ENCODE measurements at places on chromosomes 16 and 17. TPM values are rescaled to one million over a fixed set of nuclear protein-coding genes. Genes with fewer than 3 reads are reported as not detected.

DNA sequence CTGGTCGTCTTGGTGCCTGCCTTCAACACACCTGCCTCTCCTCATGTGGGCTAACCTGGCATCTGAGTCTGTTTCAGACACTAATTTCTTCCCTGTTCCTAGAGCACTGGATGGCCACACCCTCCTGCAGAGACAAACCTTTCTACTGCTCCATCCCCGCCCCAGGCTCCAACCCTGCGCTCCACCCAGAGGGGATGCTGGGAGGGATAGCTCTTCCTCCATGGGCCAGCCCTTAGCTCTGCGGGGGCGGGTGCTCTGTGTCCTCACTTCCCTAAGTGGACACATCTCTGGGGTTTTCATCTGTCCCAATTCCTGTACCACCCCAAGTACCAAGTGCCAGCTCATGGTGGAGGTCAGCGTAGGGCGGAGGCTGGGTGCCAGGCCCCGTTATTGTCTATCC, 11.0 kb upstream of the CRISPLD2 start:
- DNase-seq = no peak

The ASGR1 gene
- 8.0 TPM for total RNA-seq

DNA sequence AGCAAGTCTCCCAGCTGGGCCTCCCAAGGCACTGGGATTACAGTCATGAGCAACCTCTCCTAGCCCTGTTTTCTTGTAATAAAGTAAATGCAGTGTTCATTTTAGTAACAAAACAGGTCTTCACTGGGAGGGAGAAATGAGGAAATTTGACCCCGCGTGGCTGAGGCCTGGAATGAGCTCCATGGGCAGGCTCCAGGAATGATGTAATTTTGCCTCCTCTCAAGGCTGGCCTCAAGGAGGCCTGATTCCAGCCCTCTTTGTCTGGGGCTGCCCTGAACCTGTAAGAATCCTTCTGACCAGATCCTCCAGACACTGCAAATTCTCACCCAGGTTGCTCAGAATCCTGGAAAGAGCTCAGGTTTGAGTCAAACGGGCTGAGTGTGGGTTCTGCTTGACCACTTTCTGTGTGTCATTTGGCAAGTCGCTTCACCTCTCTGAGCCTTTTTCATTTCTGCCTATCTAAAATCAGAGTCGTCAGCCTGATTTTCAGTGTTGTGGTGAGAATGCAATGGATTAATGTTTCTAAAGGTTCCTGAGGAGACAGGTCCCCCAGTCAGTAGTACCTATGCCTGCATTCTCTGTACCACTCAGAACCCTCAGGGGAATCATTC, 57.1 kb downstream of the RAB11FIP4 start:
- no peak for DNase-seq

GRCh38 chr17:46878055-46878454, 26.7 kb downstream of the WNT9B start:
- DNase-seq = no peak

DNA sequence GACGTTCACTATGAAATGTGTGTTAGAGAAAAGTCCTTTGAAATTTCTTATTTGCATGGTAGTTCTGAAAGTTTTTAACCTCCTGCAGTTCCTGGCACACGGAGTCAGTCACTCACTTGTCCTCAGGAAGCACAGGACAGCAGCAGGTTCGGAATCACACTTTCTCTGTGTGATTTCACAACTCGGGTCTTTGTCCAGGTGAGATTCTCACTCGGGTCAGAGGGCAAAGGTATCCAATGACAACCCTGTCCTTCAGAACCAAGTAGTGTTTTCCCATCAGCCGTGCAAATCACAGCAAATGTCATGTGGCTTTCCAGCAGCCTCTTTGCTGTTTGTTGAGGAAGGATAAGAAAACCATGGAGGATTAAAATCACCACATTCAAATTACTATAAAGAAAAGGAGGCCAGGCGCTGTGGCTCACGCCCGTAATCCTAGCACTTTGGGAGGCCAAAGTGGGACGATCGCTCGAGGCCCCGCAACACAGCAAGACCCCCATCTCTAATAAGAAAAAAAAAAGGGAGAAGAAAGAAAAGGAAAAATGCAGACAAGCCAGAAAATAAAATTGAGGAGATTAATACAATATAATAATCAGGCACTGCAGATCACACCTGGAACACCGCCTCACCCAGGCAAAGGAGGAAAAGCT, 22.0 kb downstream of the ADCY9 start:
- no peak for DNase-seq

The CRISPLD2 gene
- 0.32 TPM for total RNA-seq

The ACSM5 gene
- not detected for total RNA-seq

GRCh38 chr17:44334727-44335126, 10.1 kb upstream of the SLC25A39 start:
- no peak for DNase-seq

The CD300H gene
- total RNA-seq = not detected

DNA sequence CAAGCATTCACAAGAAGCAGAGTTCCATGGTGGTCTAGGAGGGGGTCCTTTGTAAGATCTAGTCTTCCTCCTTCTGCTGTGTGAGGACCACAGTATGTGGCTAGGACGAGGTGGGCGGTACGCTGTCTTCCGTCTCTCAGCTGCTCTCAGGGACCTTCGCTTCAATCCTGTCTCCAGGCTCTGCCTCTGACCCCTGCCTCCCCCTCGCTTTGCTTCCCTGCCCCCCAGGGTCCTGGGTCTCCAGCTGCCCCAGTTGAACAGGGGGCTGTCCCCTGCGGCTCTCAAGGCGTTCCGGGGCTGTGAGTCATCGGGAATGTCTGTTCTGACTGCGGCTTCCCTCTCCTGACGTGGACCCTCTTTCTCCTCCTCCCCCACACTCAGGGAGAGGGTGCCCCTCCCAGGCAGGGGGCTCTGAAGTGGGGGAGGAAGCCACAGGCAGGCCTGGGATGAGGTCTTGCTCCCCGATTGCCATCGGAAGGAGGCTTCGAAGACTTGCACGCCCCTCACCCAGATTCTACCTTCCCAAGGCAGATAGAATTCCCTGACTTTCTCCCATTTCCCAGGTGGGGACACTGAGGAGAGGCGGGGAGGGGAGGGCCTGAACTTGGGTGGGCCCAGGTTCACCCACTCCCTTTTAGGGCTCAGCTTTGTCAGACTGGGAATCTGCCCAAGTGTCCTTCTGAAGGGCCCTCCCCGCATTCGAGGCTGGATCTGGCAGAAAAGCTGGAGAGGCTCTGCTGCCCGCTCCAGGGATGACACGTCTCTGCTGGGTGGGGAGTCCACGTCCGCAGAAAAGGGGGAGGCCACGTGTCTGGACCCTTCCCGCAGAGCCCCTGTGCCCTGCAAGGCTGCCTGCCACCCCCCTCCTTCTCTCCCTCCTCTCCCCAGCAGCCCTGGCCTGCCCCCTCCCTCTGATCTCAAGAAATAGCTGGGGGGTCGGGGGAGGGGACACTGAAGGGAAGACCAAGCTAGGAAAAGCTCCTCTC, 9.1 kb upstream of the COL1A1 start:
- DNase-seq = peak; percentile 80

DNA sequence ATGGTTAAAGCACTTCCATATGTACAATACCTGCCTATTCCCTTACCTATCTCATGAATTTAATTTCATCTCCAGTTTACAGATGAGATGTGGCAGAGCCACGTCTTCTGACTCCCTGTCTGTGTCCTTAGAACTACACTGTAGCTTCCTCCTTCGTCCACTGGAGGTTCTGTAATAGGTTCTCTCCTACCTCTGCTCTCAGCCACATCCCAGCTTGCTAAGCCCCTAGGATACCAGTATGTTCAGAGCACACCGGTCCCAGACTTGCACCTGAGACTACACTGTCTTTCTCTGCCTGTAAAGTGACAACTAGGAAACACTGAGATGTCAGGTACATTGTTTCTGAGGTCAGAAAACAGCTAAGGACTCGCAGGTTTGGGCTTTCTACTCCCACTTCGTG, 3.8 kb upstream of the RASL10B start:
- DNase-seq = no peak

DNA sequence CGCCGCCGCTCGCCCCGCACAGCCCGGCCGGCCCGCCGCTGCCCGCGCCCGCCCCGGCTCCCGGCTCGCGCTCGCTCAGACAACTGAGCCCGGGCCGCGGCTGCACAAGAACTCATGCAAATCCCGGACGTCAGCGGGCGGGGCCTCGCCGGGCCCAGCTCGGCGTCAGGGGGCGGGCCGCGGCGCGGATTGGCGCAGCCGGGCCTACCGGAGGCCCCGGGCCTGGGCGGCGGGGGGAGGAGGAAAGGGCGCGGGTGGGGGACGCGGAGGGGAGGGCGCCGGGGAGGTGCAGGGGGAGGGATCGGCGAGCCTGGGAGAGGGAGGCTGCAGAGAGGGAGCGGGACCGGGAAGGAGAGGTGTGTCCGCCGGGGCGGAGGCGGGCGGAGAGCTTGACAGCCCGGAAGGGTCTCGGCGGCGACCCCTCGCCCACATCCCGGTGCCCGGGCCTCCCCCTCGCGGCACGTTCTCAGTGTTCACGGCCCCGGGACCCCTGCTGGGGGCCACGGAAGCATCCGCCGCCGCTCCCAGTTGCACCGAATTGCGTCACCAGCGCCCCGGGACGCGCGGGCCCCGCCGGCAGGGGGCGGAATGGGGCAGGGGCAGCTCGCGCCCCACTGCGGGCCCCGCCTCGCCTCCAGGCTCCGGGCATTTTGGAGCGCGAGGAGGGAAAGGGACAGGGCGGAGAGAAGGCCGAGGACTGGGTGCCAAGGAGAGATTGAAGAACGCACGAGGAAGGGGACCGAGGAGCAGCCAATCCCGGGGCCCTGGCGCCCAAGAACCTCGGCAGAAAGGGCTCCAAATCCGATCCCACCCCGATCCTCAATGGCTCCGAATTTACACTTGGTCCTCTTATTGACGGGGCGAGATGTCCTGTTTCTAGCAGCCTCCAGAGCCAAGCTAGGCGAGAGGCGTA, at the start of gene CBX4:
TSS of gene CBX4 (minus strand) at position 85 of the 913 bp plus-strand sequence. CDS start 189 bp downstream, outside the sequence.
- DNase-seq = peak; percentile 97

GRCh38 chr17:78112518-78113471, 15.8 kb downstream of the TMC6 start:
- DNase-seq = peak; percentile 70

GRCh38 chr17:48023400-48024148, 14.0 kb downstream of the COPZ2 start:
- peak; percentile 93 for DNase-seq

The KRTAP16-1 gene
- not detected for total RNA-seq

DNA sequence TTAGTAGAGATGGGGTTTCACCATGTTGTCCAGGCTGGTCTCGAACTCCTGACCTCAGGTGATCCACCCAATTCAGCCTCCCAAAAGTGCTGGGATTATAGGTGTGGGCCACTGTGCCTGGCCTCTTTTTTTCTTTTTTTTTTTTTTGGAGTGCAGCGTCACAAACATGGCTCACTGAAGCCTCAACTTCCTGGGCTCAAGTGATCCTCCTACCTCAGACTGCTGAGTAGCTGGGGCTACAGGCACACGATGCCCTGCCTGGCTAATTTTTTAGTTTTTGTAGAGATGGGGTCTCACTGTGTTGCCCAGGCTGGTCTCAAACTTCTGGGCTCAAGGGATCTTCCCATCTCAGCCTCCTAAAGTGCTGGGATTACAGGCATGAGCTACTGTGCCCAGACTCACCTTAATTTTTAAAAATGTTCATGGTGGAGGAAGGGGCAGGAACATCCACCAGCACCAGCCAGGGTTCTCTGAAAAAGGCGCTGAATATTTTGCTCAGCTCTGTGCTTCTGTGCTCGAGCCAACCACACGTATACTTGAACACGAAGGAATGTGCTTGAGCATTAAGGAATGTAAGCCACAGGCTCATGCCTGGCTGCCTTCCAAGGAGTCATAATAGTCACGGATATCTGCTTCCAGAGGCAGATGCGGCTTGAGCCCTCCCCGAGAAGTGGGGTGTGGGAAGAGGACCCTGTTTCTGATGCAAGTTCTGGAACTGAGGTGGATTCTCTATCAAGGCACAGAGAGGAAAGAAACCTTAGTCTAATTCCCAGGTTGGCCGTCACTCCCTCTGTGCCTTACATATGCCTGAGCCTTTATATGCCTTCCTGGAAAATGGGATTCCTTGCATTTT, 65.5 kb upstream of the CREBBP start:
- DNase-seq = peak; percentile 96

- no peak for DNase-seq
Measured at GRCh38 chr17:38402897-38403296, 25.4 kb upstream of the ARHGAP23 start.

The SPNS2 gene
- not detected for total RNA-seq

DNA sequence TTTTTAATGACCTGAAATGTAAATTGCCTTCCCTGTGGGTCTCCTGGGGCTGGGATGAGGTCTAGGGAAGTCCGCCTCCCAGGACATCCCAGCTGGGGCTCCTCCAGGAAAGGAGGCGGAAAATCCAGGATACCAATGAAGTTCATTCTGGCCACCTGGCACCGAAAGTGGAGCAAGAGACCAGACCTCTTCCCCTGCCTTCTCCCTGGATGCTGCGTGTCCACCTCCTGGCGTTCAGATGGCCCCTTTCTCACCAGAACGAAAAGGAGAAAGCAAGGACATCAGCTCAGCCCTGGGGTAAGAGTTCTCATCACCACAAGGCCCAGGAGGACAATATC, 20.4 kb downstream of the RBFOX3 start:
- no peak for DNase-seq

DNA sequence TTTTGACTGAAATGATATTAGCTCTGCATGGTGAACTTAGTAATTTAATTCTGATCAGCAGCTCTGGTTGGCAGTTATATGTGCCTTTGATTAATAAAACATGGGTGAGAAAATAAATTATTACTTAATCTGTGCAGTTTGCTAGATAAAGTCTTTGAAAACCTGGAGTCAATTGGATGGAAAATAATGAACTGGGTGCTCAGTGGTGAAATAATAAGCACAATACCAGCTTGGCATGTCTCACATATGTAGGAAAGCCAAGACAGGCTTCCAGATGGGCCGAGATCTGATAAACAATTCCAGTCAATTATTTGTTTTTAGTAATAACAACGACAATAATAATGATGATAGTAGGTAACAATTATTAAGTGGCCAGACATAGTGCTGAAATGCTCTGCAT, 326.7 kb downstream of the CDH13 start:
- DNase-seq = no peak

DNA sequence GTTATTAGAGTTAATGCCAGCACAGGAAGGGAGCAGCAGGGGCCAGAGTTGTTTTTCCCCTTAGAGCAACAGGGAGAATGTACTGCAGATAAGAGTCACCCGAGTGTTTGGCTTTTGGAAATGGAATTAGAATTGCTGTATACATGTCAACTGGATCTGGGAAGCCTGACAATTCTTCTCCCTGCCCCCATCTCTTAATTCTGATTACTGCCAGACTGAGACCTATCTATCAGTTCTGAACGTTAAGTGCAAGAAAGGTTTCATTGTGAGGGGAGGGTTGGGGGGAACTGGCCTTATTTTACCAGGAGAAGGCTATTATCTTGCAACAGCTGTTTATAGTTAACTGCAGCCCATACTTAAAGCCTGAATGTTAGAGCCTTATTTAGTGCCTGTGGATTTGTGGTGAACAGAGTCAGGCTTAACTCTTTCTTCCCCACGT, 424.5 kb upstream of the CDH11 start:
- peak; percentile 93 for DNase-seq

The MT1G gene
- 10.8 TPM for total RNA-seq

GRCh38 chr17:31489295-31490018, 98.0 kb downstream of the RAB11FIP4 start:
- DNase-seq = no peak

DNA sequence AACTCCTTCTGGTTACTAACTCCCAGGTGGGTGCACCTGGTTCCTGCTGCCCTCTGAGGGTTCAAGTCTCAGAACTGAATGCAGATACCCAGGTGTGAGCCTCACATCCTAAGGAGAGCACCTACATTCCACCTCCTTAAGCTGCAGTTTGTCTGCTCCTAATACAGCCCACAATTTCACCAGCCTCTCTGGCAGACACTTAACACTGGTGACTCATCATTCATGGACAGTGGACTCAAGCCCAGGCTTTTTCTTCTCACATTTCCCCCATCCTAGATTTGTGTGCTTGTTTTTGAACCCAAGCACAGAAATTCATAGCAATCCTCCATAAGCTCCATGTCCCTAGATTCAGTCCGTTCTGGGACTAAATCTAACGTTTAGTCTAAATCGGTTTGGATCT, 7.0 kb upstream of the MAF start:
- no peak for DNase-seq

Measured in A673 (cell line).